ENCODE measurements at places on chromosomes 1 and 21. TPM values are rescaled to one million over a fixed set of nuclear protein-coding genes. Genes with fewer than 3 reads are reported as not detected.

Gene TMPRSS15
- 0.06 TPM for total RNA-seq

Gene LCE3D
- not detected for total RNA-seq

Gene OR10Z1
- not detected for total RNA-seq

Gene ALPL
- under 0.01 TPM for total RNA-seq

Gene SYNC
- 68.0 TPM for total RNA-seq

Gene OR2AJ1
- total RNA-seq = not detected

Gene HAO2
- not detected for total RNA-seq

Gene CXADR
- 1.3 TPM for total RNA-seq

Gene PRR9
- total RNA-seq = not detected

Gene PRPF38A
- total RNA-seq = 9.0 TPM

Gene TSPAN1
- total RNA-seq = 1.6 TPM

Gene S100A12
- total RNA-seq = not detected

Gene FAM163A
- total RNA-seq = not detected

Gene STIL
- 8.1 TPM for total RNA-seq

Gene MED8
- 68.4 TPM for total RNA-seq

Gene OR10K1
- not detected for total RNA-seq

Gene SPATA6
- 8.0 TPM for total RNA-seq

Gene NHLH1
- under 0.01 TPM for total RNA-seq

Gene HMGCS2
- total RNA-seq = not detected

Gene ERICH3
- total RNA-seq = not detected

Gene CYYR1
- total RNA-seq = 0.13 TPM

Gene PI4KB
- 35.9 TPM for total RNA-seq

Gene ARTN
- 0.25 TPM for total RNA-seq

Gene SLC25A34
- 0.26 TPM for total RNA-seq

Gene SLC37A1
- 7.2 TPM for total RNA-seq

Gene PIK3C2B
- total RNA-seq = 4.8 TPM

Gene GALE
- total RNA-seq = 29.3 TPM

Gene PMF1
- 29.5 TPM for total RNA-seq

Gene MASP2
- total RNA-seq = 0.06 TPM

Gene PTPN7
- total RNA-seq = not detected

Gene ADAMTS4
- total RNA-seq = 4.2 TPM

All from aortic smooth muscle cell (primary cell).